ENCODE measurements at places on chromosomes 7 and 10. TPM values are rescaled to one million over a fixed set of nuclear protein-coding genes. Genes with fewer than 3 reads are reported as not detected.

Gene CCDC186
- polyA plus RNA-seq: 3.8 TPM

Gene NDUFB8
- 221 TPM for polyA plus RNA-seq

DNA sequence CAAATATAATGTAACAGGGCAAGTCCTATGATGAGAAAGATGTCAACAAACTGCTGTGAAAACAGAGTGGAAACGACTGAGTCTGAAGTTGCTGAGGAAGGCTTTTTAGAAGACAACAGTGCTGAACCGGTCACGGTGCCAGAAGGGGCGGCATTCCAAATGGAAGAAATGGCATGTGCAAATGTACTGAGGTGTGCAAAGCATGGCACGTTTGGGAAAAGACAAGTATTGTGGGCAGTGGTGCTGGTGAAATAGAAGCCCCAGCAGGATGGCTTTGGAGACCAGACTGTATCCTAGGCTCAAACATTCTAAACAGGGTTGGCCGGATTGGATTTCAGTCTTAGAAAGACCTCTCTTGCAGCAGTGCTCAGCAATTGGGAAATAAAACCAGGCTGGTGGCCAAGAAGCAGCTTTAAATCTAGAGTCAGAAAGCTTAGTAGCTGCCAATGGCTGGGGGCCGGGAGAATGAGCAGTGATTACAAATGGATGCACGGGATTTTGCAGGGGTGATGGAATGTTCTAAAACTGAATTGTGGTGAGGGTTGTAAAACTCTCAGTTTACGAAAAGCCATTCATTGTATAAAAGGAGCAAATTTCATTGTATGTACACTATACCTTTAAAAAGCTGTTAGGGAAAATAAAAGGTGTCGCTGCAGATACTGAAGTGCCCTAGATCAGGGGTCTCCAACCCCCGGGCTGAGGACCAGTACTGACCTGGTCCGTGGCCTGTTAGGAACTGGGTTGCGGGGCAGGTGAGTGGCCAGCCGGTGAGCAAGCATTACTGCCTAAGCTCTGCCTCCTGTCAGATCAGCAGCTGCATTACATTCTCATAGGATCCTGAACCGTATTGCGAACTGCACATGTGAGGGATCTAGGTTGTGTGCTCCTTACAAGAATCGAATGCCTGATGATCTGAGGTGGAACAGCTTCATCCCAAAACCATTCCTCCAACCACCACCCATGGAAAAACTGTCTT, 141.6 kb downstream of the HIBADH start:
- H3K4me1 ChIP-seq: peaks cover 7% of the 10 kb centered on the region
- peak; percentile 64 for DNase-seq

GRCh38 chr10:132465193-132465888, 68.3 kb downstream of the PWWP2B start:
- H3K27me3 ChIP-seq: no peaks in the 10 kb centered on the region
- no peaks in the 10 kb centered on the region for H3K36me3 ChIP-seq
- no peak overlapping the region for H3K4me3 ChIP-seq
- DNase-seq: peak; percentile 55

DNA sequence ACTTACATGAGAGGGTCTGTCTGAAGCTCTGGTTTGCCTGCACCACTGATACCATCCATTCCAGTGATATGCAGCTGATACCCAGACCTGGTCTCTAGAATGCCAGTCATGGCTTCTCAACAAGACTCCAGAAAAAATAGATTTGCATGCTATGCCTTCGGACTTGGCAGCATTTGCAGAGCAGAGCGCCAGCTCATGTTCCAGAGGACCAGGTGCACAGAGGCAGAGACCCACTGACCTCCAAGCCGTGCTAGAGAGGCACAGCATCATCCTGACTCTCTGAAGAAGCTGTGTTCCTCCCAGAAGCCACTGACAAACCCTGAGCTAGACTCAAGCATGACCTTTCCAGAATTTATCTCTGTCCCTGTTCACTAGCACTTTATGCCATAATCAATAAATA, 6.9 kb upstream of the PRKAG2 start:
- peaks cover 24% of the 10 kb centered on the region for H3K27me3 ChIP-seq
- DNase-seq: no peak
- no peak overlapping the region for H3K27ac ChIP-seq
- H3K4me1 ChIP-seq: no peaks in the 10 kb centered on the region
- H3K36me3 ChIP-seq: no peaks in the 10 kb centered on the region

DNA sequence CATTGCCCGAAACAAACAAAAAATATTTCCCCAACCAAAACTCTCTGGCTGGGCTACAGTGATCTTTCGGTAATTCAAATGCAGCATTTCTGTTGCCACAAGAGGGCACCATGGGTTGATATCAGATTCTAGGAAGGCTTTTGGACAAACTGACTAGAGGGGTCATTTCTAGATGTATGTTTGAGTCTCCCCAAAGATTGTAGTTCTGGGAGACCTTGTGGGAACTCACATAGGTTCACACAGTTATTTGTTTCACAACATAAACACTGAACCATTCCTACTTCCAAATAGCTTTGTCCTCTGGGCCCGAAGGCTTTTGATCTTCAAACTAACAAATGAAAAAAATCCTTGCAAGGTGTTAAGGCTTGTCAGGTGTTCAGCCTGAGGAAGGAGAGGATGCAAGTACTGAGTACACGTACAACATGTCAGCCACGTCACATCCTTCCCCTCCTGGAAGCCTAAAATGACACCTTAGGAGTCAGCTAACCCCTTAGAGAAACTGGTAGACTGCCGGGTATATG, 37.0 kb upstream of the IL15RA start:
- no peak overlapping the region for H3K4me3 ChIP-seq
- DNase-seq: no peak
- no peaks in the 10 kb centered on the region for H3K4me1 ChIP-seq
- no peak overlapping the region for H3K27ac ChIP-seq

GRCh38 chr10:91590142-91590903, 42.5 kb downstream of the PPP1R3C start:
- H3K27me3 ChIP-seq: no peaks in the 10 kb centered on the region
- peak overlapping the region; percentile 95 for H3K27ac ChIP-seq
- peak; percentile 66 for DNase-seq
- H3K4me1 ChIP-seq: peaks cover 75% of the 10 kb centered on the region

Measured in psoas muscle (tissue), 8 donors.